Activated CD4-positive, alpha-beta memory T cell treated with anti-CD3 and anti-CD28 coated beads for 36 hours (primary cell): ENCODE measurements at places on chromosomes 4 and X. TPM values are rescaled to one million over a fixed set of nuclear protein-coding genes. Genes with fewer than 3 reads are reported as not detected.
A peak's percentile ranks its signal among the peaks of the same experiment; 100 is the strongest.

DNA sequence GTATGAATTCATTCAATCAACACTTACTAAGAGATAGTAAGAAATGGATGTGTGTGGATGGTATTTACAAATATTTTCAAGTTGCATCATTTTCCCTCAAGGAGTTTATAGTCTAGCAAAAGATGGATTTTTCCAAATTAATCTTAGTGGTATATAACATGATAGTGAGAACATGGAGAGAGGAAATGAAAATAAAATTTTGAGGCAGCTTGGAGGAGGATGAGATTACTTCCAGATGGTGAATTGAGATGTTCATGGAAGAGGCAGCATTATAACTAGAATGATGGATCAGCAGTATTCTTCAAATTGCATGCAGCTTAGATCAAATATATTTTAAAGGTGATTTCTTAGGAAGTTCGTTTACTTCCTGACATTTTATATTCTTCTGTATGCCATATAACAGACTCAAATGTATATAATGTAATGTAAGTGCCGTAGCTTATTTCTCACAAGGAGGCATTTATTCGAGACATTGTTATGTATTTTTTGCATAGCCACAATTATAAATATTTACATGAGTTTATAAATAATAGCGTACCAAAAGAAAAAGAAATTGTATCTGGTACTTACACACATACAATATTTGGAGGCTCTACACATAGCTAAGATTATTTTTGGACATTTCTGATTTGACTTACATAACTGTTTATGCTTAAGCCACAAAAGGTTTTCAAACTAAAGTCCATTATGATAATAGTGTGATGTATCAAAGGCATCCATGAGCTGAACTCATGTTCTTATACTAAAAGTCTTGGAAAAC, 439.4 kb downstream of the SPRY1 start:
- no peak for DNase-seq

GRCh38 chrX:129403974-129404669, 119.2 kb downstream of the SMARCA1 start:
- no peak for DNase-seq

- no peak for DNase-seq
Observed at GRCh38 chrX:117607561-117607960, 509.0 kb downstream of the KLHL13 start.

DNA sequence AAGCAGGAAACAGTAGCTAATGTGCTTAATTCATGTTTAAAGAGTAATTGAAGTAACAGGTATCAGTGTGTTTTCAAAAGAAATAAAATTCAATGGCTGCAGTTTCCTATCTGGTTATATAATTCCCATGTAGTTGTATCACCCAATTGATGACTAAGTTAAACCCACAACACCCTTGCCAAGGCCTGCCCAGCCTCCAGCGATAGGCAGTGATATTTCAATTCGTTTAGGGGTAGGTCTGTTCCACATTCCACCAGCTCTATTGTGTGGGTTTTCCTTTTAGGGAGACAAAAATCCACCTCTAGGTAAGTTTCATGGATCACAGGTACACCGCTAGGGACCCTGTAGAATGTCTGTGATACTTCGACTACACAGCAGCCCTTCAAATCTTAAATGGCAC, 24.7 kb upstream of the MXRA5 start:
- no peak for DNase-seq

DNA sequence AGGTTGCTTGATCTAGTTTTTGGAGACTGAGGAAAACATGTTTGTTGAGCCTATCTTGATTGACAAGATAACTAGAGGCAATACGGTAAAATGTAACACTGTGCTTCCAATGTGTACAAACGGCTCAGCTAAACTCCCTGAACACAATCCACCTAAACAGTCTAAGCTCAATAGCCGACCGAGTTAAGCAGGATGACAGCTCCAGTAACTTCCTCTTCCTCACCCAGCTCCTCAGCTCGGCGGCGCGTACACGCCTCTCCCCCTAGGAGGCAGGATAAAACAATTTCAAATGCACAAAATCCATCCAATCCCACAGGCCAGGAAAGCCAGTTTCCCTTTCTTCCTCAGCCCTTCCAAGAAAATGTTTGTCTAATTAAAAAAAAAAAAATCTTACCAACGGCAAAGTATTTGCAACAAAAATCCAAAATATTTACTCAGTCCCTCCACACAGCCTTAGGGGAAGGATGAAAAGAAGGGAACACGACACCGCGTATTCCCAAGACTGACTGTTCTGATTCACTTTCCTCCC, 1.0 kb downstream of the CNOT6L start:
- DNase-seq, result peak; percentile 70

The PNMA6F gene
- not detected for total RNA-seq
